NCI-H460 (cell line): ENCODE measurements at places on chromosomes 1 and 21.

DNA sequence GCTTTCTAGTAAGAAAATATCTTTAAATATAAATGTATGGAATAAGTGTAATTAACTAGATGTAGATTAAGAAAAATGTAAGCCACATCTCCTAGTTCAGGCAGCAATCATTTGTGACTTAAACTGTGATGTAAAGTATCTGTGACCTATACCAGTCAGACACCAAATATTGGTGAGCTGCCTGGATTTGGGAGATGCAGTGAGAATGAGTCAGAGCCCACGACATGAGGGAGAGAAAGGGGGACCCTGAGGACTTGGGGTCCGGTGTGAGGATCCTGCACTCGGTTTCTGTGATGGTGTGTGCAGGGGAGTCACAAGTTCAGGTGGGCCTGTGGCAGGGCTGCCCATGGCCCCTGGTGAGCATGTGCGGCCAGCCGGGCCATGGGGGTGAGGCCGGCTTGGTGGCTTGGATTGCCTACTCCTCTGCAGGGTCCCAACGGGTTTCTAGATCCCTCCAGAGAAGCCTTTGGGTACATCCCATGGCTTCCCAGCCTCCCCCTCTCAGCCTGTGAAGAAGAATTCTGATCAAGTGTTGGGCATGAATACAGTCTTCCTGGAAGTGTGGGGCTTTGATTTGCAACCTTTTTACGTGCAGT, 19.0 kb upstream of the ABCG1 start:
- DNase-seq, result no peak

DNA sequence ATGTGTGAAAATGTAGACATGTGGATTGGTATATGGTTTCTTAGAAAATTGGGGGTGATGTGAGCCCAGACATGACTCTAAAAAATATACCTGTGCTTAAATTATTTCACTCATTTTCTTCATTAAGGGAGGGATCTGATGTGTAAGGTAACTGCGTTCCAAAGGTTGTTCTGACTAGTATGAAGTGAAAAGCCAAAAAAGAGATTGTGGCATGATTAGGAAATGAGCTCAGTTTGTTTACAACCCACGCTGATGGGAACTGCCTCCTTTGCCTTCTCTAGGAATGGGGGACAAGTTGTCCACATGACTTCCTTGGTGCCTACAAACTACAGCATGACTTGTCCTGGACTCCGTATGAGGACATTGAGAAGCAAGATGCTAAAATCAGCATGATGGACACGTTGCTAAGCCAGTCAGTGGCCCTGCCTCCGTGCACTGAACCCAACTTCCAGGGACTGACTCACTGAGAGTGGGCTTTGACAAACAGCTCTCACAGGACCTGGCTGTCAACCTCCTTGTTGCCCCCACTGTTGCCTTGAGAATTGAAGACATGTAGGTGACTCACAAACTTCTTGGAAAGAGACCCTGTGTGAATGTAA, 8.0 kb downstream of the C1orf50 start:
- no peak for DNase-seq

GRCh38 chr1:82153272-82153629, 352.5 kb downstream of the ADGRL2 start:
- no peak for DNase-seq

DNA sequence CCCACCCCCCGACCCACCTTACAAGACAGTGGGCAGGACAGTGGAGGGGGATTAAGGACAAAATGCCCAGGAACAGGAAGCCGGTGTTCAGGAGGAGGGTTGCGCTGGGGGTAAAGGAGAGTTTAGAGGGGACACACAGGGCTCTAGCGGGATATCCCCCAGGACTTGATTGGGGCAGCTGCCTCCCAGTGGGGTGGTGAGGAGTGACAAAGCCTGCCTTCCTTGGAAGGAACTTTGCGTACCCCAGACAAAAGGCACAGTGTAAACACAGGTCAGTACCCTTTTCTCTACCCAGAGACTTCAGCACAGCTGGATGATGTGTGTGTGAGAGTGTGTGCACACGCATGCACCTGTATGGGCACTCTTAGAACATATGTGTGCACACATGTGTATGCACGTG, 51.7 kb upstream of the BCAR3 start:
- no peak for DNase-seq

- no peak for DNase-seq
Observed at GRCh38 chr1:200128081-200128480, 100.6 kb downstream of the NR5A2 start.

- no peak for DNase-seq
Observed at GRCh38 chr1:85957760-85958159, 198.8 kb downstream of the COL24A1 start.

DNA sequence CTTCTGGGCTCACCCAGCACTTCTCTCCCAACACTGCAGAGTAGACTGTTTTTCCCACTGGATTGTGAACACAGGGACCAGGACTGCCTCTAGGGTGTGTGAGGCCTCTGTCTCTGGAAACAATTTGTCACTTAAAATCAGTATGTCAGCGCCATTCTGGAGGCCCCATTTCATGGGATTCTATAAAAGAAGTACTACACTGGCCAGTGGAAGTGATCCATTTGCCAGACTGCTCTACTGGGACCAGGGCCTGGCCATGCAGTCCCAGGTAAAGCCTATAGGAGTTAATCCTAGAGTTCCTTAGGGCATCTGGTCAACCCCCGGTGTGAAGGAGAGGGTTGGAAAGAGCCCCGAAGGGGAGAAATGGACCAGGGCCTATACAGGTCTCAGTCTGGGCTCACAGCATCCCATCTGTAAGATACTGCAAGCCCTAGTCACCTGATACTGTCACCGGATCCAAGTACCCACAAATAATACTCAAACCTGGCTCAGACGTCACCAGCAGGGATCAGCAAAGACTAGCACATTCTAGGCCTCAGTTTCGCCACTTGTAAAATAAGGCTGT, 245.0 kb downstream of the FOXD2 start:
- DNase-seq, result no peak

- DNase-seq, result no peak
Observed at GRCh38 chr1:24986372-24986965, 56.4 kb upstream of the RUNX3 start.

- DNase-seq, result no peak
Observed at GRCh38 chr1:12341667-12342066, 111.8 kb downstream of the VPS13D start.

GRCh38 chr1:209600541-209600940, 17.0 kb downstream of the CAMK1G start:
- no peak for DNase-seq

DNA sequence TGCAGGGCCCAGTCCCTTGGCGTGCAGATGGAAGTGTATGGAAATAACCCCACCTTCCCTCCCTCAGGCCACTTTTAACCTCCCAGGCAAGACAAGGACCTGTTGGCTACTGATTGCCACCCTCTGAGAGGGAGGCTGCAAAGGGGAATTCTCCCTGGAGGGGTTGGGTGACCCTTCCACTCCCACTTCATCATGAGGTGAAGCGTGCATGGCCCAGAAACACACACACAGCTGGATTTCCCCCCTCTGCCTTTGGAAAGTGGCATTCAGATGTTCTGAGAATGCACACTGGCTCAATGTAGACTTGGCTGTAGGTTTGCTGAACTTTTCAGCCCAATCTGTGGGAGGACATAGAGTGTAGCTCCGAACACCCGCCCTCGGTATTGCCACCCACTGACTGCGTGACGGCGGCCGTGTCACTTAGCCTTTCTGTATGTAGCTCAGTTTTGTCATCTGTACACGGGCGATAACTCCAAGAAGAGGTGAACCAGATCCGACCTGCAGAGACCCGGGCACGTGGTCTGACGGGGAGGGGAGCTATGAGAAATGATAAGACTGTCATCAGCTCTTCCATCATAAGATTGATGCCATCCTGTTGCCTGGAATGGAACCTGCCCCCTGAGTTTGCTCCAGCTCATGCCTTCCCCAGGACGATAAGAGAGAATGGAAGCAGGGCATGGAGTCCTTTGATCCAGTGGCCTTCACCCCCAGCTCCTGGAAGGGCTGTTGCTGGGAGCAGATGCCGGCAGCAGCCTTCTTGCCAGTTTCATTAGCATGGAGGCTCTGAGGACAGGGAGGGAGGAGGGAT, 19.3 kb downstream of the MIIP start:
- no peak for DNase-seq

- no peak for DNase-seq
Observed at GRCh38 chr1:171433451-171433850, 51.9 kb upstream of the PRRC2C start.

DNA sequence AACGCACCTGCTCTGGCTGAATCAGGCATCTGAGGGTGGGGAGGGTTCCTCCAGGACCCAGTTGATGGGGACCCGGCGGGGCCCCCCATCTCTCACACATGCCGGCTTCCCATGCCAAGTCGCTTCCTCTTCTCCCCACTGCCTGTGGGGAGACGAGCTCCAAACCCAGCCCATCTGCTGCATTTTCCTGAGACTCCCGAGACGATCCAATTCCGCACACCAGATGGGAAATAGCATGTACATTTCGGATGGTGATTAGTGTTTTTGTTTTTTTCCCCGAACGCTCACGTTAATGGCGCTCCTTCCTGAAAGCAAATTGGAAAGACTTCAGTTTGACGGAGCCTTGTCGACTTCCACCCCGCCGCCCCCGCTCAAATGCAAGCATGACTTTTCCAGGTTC, 13.2 kb upstream of the GRIK3 start:
- no peak for DNase-seq

DNA sequence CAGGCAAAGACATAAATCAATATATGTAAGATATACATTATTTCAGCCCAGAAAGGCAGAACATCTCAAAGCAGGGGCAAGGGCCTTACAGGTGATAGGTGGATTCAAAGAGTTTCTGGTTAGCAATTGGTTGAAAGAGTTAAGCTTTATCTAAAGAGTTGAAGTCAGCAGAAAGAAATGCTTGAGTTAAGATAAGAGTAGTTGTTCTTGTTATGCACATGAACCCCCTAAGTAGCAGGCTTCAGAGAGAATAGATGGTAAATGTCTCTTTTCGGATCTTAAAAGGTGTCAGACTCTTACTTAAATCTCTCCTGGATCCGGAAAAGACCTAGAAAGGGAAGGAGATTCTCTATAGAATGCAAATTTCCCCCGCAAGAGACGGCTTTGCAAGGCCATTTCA, 8.3 kb upstream of the ZBTB40 start:
- DNase-seq, result no peak

DNA sequence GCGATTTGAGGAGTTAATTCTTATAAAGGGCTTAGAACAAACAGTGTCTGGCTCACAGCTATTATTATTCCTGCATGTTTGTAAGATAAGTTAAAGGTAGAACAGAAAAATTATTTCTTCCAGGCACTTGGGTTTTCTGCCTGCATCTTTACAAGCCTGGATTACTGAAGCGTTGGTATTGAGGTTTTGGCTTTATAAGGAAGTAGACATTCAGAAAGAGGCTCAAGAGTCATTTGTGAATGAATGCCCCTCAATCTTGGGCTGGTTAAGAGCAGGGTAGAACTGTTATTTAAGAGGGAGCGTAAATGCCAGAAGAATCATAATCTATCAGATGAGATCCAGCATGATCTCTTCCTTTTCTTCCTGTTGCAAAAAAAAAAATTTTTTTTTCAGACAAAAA, 77.3 kb upstream of the ARID1A start:
- no peak for DNase-seq

- no peak for DNase-seq
Observed at GRCh38 chr1:26706315-26706714, 10.5 kb downstream of the ARID1A start.

DNA sequence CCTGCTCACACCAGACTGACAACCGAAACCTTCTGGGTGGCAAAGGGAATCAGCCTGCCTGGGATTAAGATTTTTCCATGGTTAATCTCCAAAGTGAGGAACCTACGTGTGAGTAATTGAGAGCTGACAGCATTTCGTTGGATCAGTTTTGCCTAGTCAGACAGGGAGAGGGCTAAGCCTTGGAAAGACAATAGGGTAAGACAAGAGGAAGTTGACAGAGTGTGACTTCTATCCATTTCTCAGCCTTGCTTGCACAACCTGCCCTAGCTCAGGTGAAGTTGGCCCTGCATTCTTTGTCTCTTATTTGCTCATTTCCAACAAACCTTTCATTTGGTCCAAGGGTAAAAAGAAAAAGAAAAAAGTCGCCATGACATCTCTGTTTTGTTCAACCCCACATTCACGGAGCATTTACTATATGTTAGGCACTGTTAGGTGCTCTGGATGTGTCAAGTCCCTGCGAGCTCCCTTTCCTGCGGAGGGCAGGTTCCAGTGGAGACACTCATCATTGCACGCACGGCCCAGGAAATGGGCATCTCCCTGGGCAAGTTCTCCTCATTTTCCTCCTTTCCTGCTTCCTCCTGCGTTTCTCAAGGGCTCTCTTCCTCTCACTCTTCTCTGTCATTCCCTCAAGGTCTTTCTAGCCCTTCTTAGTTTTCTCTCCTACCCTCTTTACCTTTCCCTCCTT, 23.3 kb downstream of the KIRREL1 start:
- no peak for DNase-seq

DNA sequence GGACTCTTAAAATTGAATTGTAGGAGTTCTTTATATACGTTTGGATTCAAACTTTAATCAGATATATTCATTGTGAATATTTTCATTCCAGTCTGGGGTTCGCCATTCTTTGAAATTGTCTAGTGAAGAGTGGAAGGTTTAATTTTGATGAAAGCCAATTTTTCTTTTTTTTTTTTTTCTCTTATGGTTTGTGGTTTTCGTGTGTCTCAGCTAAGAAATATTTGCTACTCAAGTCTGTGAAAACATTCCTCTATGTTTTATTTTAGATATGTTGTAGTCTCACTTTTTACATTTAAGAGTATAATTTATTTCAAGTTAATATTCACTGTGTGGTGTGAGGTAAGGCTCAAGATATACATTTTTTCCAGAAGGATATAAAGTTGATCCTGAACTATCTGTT, 220.5 kb downstream of the KCNT2 start:
- no peak for DNase-seq

- no peak for DNase-seq
Observed at GRCh38 chr1:48936436-48936835, 159.7 kb upstream of the BEND5 start.

- no peak for DNase-seq
Observed at GRCh38 chr1:6245869-6246496, 2.0 kb downstream of the HES3 start.

GRCh38 chr21:31786164-31786920, 54.4 kb upstream of the SCAF4 start:
- DNase-seq, result no peak

- no peak for DNase-seq
Observed at GRCh38 chr1:39141925-39142324, 62.6 kb upstream of the MACF1 start.

DNA sequence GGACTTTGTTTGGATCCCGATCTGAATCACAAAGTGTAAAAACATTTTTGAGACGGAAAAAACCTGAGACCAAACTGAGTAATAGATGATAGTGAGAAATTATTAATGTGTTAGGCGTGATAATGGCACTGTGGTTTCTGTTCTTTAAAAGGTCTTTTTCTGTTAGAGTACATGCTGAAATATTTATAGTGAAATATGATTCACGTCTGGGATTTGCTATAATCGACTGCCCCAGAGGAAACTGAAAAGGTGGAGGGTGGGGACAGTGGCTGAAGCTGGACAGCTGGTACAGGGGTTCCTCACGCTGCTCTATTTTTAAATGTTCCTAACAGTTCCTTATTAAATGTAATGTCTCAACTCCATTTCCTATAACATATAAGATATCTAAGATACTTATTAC, 11.2 kb downstream of the URB1 start:
- no peak for DNase-seq
